AG04450 (cell line): ENCODE measurements at places on chromosomes 13 and 19.

GRCh38 chr19:13762635-13763235, 1.6 kb upstream of the MRI1 start:
- DNase-seq = no peak

DNA sequence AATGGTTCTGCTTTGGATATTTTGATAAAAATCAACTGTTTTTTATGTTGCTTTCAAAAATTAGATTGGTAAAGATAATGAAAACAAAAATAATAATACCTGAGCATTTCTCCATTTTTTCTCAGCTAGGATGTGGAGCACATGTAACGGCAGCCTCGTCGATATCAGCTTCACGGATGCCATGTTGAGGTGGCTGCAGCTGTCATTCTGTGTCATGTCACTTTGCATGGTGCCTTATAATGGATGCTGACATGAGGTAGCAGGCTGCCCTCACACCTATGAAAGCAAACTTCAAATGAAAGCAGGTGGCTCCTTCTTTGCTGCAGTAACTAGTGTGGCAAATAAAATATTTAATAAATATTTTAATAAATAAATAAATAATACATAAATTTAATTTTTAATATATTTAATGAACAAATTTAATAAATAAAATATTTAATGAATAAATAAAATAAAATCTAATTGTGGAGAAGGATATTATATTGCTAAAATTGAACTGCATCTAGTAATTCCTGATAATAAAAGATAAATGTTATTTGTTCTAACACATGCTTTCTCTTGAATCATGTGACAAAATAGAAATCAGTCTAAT, 955.7 kb upstream of the SLC10A2 start:
- no peak for DNase-seq

DNA sequence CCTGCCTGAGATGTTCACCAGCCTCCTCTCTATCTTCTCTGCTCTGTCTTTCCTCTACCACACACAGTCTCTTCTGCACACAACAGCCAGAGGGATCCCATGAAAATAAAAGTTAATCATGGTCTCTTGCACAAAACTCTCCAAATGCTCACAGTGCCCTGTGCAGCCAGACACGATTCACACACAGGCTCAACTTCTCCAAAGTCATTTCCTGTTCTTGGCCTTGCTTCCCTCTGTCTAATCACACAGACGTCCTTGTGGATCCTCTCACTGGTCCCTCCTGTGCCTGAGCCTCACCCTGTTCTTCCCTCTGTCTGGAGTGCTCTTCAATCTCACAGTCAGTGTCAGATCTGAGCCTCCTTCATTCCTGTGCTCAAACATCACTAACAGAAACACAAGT, 7.8 kb downstream of the SIGLEC12 start:
- no peak for DNase-seq

DNA sequence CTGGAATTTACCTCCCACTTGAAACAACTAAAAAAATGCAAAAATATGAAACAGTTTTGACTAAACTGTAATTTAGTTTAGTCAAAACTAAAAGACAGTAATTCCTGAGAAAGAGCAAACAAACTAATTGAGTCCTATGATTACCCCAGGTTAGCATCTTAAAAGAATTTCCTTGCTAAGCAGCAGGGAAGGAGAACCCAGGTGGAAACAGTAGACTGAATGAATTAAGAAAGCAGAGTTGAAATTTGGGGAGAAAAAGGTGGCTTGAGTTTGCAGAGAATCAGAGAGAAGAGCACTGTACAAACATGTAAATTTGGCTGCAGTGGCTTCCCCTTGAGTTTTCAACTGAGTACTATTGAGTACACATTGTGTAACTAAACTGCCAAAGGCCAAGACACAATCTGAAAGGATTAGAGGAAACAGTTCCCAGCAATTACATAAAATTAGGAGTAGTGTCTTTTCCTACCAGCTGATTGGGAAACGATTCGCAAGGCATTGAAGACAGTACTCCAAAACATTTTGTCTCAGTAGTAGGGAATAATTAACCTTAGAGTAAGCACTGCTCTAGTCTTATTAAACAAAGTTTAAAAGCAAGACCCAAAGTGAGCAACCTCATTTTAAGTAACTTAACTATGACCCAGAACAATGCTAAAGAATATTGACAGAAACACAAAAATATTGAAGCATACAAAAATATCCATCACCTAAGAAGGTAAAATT, 820.5 kb downstream of the DACH1 start:
- DNase-seq = no peak

- DNase-seq = no peak
These were observed 105.8 kb downstream of the COL4A1 start for GRCh38 chr13:110201114-110201513.

GRCh38 chr19:18800636-18801035, 9.5 kb upstream of the COMP start:
- no peak for DNase-seq

DNA sequence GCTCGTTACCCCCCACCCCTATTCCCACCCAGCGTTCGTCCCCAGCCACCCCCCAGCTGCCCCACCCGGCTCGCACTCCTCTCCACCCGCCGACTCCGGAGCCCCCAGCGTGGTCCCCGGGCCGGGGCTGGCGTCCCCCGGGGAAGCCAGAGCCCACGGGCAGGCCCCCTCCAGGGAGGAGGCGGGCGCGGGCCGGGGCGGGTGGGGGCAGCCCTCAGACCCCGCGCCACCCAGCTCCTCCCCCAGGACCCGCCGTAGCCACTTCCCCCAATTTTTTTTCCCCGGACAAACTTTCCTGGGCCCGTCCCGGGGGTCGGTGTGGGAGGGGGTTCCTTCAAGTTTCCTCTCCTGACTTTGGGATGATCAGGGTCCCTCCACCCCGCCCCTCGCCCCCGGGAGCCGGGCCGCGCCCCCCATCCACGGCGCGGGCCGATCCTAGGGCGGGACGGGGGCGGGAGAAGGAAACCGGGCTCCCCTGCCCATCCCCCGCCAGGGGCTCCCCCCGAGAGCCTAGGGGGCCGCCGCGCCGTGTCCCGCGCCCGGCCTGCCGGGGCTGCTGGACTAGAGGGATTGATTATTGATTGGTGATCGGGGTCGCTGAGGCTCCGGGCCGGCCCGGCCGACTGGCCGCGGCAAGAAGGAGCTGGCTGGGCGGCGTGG, 927 bp upstream of the TSHZ3 start:
- DNase-seq = no peak

- no peak for DNase-seq
These were observed 1422.4 kb upstream of the MIR17HG start for GRCh38 chr13:89925107-89925506.

DNA sequence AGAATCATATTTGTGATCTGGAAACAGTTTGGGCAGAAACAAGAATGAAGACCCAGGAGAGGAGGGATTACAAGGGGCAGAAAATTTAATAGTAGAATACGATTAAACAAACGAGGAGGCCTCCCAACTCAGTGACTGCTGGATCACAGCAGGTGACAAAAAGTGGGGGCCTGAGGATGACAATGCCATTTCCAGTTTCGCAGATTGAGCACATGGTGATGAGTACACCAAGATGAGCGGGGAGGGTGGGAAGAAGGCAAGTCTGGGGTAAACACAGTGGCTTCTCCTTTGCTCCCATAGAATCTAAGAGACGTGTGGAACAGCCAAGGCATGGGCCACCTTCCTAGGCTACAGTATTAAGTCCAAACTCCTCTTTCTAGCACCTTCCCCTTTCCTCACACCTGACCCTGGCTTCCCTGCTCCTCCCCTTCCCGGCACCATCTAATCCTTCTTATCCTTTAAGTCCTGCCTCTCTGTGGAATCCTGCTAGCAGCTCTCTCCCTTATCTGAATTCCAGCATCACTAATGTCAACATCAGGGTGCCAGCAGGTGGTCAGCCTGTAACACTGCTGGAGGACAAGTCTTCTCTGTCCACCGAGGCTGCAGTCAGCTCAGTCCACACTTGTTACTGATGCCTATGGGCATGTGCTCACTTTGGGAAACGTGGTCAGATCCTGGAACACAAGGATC, 13.5 kb downstream of the ATP7B start:
- DNase-seq = no peak

GRCh38 chr19:47036097-47036651, 12.2 kb downstream of the TMEM160 start:
- no peak for DNase-seq
